ENCODE measurements at places on chromosomes 11 and 22. TPM values are rescaled to one million over a fixed set of nuclear protein-coding genes. Genes with fewer than 3 reads are reported as not detected.

- no peak for DNase-seq
Observed at GRCh38 chr11:368414-369335, 624 bp upstream of the B4GALNT4 start.

DNA sequence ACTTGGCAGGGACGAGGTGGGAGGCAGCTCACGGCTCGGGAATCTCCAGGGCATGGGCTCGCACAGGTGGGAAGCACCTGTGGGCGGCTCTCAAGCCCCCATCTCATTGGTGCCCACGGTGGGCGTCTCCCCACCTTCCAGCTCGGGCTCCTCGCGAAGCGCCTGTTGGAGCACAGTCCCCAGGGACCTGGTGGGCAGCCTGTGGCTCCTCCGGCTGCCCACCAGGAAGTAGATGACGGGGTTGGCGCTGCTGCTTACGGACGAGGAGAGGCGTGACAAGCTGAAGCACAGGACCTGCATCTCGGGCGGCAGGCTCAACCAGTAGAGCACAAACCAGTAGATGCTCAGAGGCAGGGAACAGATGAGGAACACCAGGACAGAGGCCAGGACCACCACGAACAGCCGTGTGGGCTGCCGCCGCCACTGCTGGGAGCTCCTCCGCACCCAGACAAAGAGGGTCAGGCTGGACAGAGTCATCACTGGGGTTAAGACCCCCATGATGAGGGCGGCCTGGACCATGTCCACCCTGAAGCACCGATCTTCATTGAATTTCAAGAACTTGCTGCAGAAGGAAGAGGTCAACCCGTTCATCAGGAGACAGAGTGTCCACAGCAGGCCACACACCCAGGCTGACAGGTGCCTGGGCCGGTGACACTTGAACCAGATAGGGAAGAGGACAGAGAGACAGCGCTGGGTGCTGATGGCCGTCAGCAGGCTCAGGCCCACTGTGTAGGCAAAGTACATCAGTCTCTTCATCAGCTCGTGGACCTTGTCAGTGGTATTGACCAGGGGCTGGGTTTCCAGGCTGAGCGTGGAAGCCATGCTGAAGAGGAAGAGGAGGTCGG is 633 bp downstream of the MRGPRD start:
- no peak for DNase-seq

DNA sequence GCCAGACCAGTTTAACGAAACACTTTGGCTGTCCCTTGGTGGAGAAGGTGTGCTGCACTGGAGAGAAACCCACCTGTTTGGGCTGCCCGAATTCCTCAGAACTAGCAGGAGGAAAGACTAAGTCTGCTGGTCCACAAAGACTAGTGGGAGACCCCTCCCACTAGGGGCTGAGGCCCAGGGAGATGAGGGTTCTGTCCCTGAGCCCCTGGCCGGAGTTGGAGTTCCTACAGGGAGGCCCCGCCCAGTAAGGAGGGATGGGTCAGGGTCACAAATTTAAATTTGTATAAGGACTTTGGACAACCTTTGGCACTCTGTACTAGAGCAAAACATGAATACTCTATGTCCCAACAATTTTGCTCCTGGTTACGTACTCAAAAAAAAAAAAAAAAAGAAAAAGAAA is 200.8 kb upstream of the C11orf87 start:
- no peak for DNase-seq

DNA sequence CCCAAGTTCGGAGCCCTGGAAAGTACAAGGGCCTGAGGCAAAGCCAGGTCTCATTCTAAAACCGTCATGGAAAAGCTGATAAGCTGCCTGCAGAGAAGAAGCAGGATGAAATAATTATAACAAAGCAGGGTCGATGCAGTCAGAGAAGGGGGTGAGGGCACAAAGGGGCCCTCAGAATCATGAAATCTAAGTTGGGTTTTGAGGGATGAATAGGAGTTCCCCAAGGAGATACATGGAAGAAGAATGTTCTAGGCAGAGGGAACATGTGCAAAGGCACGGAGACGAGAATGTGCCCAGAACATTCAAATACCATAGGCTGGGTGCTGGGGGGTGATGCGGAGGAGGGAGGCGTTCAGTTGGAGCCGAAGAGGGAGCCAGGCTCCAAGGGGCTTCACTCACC is 25.0 kb downstream of the IGLL1 start:
- DNase-seq: no peak

GRCh38 chr11:4991060-4991459 is 3.6 kb upstream of the OR51L1 start:
- no peak for DNase-seq

- no peak for DNase-seq
Observed at GRCh38 chr11:113874581-113875233, 665 bp downstream of the USP28 start.

Gene FAM76B
- total RNA-seq: 10.2 TPM

Gene XKR3
- not detected for total RNA-seq
